ENCODE measurements at places on chromosomes 3 and 15.
A peak's percentile ranks its signal among the peaks of the same experiment; 100 is the strongest.

DNA sequence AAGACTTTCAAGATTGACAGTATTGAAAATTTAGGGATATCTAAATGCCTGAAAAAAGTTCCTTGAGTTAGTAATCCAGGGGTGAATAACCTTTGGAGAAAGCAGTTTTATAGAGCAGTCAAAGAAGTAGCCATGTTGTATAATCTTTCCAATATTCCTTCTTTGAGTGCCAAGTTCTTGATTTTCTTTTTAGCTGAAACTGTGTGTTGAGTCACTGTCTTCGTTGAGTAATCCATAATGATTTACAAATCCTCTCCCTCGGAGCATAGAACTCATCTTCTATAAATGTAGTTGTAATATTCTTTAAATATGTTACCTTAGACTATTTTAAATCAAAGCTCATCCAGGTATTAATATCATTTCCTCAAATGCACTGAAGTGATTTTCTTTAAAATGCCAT lies 135.2 kb downstream of the BBX start:
- no peak for DNase-seq
- no peak overlapping the region for H3K4me3 ChIP-seq
- peaks cover 16% of the 10 kb centered on the region for H3K4me1 ChIP-seq
- H3K27ac ChIP-seq, result no peak overlapping the region
- no peaks in the 10 kb centered on the region for H3K36me3 ChIP-seq
- no peaks in the 10 kb centered on the region for H3K27me3 ChIP-seq

DNA sequence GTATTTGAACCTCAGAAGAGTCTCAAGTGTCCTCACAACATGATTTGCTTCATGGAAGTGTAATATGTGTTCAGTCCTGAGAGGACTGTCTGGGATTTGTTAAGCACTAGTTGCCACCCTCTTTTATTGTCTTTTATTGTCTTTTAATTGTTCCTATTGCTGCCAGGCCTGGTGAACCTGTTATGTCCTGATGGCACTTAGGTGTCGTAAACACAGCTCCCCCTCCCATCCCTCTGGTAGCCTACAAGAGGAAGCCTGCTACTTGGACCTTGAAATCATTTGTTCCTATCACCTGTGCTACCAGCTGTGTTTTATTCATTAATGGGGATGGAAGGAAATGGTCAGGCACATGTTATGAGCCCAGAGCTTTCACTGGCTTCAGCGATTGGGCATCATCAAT lies 19.3 kb downstream of the CCNB2 start:
- H3K27ac ChIP-seq, result peak overlapping the region; percentile 44
- no peaks in the 10 kb centered on the region for H3K27me3 ChIP-seq
- no peak for DNase-seq
- peaks cover 19% of the 10 kb centered on the region for H3K4me1 ChIP-seq

- peaks cover 5% of the 10 kb centered on the region for H3K27me3 ChIP-seq
- no peak overlapping the region for H3K4me3 ChIP-seq
- H3K27ac ChIP-seq, result no peak overlapping the region
Observed at GRCh38 chr3:39718674-39719595, 90.5 kb upstream of the MYRIP start.

- H3K27me3 ChIP-seq, result peaks cover 13% of the 10 kb centered on the region
- no peak overlapping the region for H3K27ac ChIP-seq
- DNase-seq, result no peak
- no peak overlapping the region for H3K4me3 ChIP-seq
Observed at GRCh38 chr15:33671456-33671855, 296.8 kb upstream of the CHRM5 start.

DNA sequence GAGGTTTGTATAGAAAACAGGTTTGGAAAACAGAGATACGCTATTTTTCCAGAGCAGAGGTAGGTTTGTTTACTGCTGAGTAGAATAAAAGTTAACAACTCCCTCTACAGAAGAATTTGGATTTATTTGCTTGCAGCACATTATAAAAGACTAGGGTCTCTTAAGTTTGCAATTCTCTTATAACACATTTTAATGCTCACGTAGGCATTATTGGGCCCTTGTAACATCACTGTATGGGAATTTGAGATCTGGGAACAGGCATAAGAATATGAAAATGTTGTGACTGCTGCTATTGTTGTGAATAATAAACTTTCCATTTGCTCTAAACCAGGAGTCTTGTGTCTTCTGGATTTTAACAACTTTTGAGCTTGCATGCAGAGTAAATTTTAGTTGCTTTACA lies 128.3 kb upstream of the CADM2 start:
- H3K4me3 ChIP-seq, result no peak overlapping the region
- no peak overlapping the region for H3K27ac ChIP-seq
- no peaks in the 10 kb centered on the region for H3K27me3 ChIP-seq
- no peak for DNase-seq
- no peaks in the 10 kb centered on the region for H3K36me3 ChIP-seq
- no peaks in the 10 kb centered on the region for H3K4me1 ChIP-seq

DNA sequence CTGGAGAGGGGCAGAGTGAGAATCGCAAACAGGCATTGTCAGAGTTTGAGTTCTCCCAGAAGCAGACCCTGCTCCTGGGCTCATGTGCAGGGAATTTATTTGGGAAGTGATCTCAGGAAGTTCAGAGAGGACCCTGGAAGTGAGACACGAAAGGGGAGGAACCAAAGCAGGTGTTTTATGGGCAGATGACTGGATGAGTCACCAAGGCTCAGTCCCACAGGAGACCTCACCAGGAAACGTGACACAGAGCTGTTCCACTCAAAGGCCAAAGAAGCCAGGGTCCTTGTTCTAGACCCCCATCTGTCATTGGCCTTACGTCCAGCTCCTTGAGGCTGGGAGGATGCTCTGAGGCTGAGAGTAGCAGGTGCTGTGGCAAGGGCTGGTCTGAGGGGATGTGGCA lies 43.4 kb upstream of the SEC22A start:
- H3K4me1 ChIP-seq, result peaks cover 4% of the 10 kb centered on the region
- no peaks in the 10 kb centered on the region for H3K36me3 ChIP-seq
- H3K27me3 ChIP-seq, result no peaks in the 10 kb centered on the region
- no peak overlapping the region for H3K27ac ChIP-seq

- no peak for DNase-seq
- H3K27me3 ChIP-seq, result no peaks in the 10 kb centered on the region
- no peaks in the 10 kb centered on the region for H3K36me3 ChIP-seq
- no peak overlapping the region for H3K27ac ChIP-seq
- H3K4me1 ChIP-seq, result peaks cover 6% of the 10 kb centered on the region
Observed at GRCh38 chr3:17469954-17470353, 272.5 kb downstream of the TBC1D5 start.

GRCh38 chr15:40190591-40190990 lies 29.7 kb downstream of the BUB1B start:
- no peaks in the 10 kb centered on the region for H3K36me3 ChIP-seq
- no peak overlapping the region for H3K27ac ChIP-seq
- DNase-seq, result no peak
- H3K4me1 ChIP-seq, result peaks cover 4% of the 10 kb centered on the region

DNA sequence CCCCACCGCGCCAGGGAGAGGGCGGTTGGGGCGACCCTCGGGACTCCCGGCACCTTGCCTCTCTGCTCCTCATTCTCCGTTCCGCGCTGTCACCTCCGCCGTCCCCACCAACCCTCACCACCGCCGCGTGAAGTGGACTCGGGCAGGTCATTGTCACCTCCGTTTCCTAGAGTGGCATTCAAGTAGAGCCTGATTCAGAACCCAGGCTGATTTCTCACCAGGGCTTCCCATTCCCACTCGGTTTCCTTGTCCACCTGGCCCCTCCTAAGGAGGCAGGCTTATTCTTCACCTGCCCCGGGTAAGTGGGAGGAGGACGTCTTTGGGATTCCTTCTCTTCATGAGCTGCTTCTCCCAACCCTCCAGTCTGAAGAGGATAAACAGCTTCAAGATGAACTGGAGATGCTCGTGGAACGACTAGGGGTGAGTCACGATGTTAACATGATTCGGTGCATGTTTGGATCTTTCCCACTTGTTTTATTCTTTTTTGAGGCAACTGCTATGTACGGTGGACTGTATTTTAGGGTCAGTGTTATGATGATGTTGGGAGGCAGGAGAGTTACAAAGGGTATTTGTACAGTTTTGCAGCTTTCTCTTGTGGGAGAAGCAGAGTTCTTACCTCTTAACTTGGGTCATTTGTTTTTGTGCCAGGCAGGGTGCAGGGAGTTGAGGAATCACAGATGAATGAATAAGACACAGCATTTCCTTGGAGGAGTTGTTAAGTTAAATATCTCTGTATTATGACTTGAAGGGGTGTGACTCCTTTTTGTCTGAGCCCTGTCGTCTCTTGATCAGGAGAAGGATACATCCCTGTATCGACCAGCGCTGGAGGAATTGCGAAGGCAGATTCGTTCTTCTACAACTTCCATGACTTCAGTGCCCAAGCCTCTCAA lies 692 bp downstream of the PSMD2 start:
- peaks cover 18% of the 10 kb centered on the region for H3K4me1 ChIP-seq
- H3K4me3 ChIP-seq, result peak overlapping the region; percentile 91
- no peaks in the 10 kb centered on the region for H3K27me3 ChIP-seq
- no peak overlapping the region for H3K27ac ChIP-seq
- no peak for DNase-seq

GRCh38 chr3:131081224-131081623 lies 54.5 kb downstream of the NEK11 start:
- DNase-seq, result no peak
- no peaks in the 10 kb centered on the region for H3K27me3 ChIP-seq
- H3K27ac ChIP-seq, result no peak overlapping the region
- no peaks in the 10 kb centered on the region for H3K36me3 ChIP-seq
- H3K4me3 ChIP-seq, result no peak overlapping the region

GRCh38 chr3:162138509-162138908 lies 641.9 kb downstream of the OTOL1 start:
- no peaks in the 10 kb centered on the region for H3K36me3 ChIP-seq
- no peak overlapping the region for H3K27ac ChIP-seq
- DNase-seq, result no peak
- H3K27me3 ChIP-seq, result no peaks in the 10 kb centered on the region
- H3K4me1 ChIP-seq, result no peaks in the 10 kb centered on the region
